ENCODE measurements at places on chromosomes 2 and 18.

GRCh38 chr2:129575880-129576279 lies 403.6 kb upstream of the RAB6C start:
- no peak for DNase-seq

- DNase-seq = no peak
These were observed 1.8 kb upstream of the CDH2 start for GRCh38 chr18:28178720-28179119.

- no peak for DNase-seq
These were observed 194.3 kb upstream of the ARL4C start for GRCh38 chr2:234691214-234691575.

DNA sequence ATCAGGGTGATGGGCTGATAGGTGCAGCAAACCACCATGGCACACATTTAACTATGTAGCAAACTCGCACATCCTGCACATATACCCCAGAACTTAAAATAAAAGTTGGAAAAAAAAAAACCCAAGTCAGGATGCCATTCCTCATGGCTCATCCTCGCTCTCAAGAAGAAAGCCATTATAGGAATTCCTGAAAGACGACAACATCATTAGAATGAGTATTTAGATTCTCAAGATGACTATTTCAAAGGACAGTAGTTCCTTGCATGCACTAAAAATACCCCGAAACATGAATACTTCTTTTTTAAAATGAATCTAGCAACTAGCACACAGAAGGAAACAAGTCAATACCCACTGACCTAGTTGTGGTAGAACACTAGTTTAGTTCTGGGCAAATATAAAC lies 285.8 kb upstream of the REV1 start:
- DNase-seq = no peak

GRCh38 chr2:121454549-121455090 lies 76.1 kb upstream of the RNU4ATAC start:
- DNase-seq = no peak

GRCh38 chr2:233789554-233789953 lies 11.4 kb downstream of the MROH2A start:
- DNase-seq = no peak

DNA sequence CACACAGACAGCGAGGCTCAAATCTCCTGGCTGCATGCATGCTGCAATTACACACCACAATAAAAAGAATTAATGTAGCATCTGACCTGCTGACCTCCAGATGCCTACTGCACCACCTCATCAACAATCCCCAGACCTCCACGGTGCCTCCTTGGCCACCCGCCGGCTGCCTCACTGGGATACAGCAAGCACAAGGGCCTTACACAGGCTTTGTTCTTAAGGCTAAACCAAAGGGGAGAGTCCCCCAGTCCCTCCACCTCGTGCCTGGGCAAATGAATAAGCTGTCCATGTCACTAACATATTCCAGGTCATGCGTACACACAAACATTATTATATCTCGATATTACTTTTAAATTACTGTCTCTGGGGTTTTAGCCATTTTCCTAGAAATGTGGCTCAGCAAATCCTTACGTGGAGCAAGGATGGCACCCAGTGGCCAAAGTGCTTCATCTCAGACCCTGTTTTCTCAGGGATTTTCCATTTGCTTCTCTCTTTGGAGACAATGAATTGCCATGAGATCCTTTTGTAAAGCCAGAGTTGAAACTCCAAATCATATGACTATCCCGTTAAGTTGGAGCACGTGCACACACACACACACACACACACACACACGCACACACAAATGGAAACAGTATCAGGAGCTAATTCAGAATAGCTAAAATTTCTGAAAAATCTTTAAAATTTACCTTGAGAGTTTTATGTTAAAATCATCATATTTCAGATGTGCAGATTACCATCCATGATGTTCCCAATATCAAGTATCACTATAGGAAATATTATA lies 313.8 kb downstream of the PDE11A start:
- no peak for DNase-seq

DNA sequence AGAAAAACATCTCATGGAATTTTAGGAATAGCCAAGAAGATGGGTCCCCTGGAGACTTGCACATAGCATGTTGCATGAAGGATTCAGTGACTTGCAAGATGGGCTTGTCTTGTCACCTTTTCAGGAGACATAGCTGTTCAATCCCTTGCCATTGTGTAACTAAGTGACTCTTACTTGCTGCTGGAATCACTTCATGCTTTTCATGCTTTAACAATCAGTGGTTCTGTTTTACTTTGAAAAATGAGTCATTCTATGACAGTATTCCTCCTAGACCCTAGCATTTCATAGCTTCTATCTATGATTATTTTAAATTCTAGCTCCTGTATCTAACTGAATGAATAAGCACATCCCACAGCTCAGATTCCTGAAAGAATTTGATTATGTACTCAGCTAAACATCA lies 2.8 kb downstream of the KYNU start:
- no peak for DNase-seq

GRCh38 chr18:48050176-48050575 lies 119.7 kb upstream of the SMAD2 start:
- no peak for DNase-seq

DNA sequence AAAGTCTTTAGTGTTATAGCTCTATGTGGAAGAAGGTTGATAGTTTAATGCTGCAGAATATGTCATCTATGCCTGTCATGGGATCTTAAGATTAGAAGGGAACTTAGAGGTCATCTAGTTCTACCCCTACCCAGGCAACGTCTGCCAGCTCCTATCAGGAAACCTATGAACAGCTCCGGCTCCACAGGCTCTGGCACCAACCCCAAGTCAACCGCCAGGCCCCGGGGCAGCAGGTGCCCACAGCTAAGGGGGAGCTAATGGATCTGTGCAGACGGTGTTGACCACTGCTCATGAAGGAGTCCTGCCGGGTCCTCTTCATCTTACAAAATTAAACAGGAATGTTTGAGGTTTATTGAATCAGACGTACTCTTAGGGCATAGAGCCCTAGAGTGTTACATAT lies 440.8 kb upstream of the KLHL29 start:
- DNase-seq = no peak

DNA sequence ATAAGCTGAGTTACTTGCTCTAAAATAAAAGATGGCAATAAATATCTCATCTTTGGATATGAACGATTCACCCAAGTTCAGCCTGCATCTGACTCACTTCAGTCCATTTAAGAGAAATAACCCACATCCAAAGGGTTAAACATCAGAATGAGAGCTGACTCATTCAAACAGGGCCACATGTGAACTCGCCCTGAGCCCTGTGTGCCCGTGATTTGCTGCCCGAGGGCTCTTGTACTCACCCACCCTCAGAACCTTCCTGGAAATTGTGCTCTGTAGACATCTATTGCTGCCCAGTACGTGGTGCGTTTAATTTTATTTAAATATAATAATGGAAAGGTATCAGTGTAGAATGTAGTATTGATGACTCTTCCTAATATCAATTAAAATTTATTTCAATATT lies 66.9 kb upstream of the RBM44 start:
- no peak for DNase-seq

GRCh38 chr2:200408428-200409316 lies 101.2 kb downstream of the KCTD18 start:
- DNase-seq = no peak

- DNase-seq = no peak
These were observed 84.3 kb downstream of the EFEMP1 start for GRCh38 chr2:55839182-55839819.

Data from stimulated activated CD4-positive, alpha-beta T cell treated with anti-CD3 and anti-CD28 coated beads, Interleukin-1b, Interleukin-23, amount 100 ng/mL, for 1 hour (primary cell).